Activated CD4-positive, alpha-beta T cell treated with anti-CD3 and anti-CD28 coated beads, Interleukin-2, amount 10 ng/mL, durations not matched to agents 24 days and 14 days (primary cell): ENCODE measurements at places on chromosomes 1 and 21. TPM values are rescaled to one million over a fixed set of nuclear protein-coding genes. Genes with fewer than 3 reads are reported as not detected.

Gene OR2L2
- total RNA-seq, result 0.07 TPM in 2 replicates

DNA sequence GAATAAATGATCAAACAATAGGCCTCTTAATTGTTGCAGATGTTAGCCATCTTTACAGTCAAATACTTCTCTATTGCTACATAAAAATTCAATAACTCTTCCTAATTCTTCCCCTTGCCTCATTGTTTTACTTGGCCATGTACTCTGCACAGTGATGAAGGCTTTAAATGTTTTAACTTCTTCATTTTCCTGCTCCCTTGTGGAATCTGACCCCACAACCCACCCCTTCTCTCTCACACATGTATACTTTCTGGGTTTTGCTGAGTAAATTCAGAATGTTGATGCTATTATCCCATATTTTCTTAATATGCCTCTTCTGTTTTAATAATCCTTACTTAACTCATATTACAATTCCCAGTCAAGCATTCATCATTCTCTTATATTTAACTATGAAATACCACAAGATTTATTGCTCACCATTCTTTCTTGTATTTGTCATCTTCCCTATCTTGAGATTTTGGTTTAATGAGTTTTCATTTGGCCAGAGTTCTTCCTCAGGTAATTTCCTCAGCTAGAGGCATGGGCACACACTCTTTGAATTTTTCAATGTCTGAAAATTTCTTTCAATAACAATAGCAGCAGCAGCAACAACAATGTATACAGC, 327.8 kb upstream of the USP24 start:
- no peak overlapping the region for H3K4me3 ChIP-seq
- DNase-seq, result no peak
- no peaks in the 10 kb centered on the region for H3K36me3 ChIP-seq
- no peak overlapping the region for H3K27ac ChIP-seq

Gene GBP3
- 7.1 and 8.1 TPM in 2 replicates for total RNA-seq

- no peak for DNase-seq
- no peaks in the 10 kb centered on the region for H3K4me1 ChIP-seq
- H3K27me3 ChIP-seq, result no peaks in the 10 kb centered on the region
Observed at GRCh38 chr1:96079581-96079980, 642.0 kb upstream of the PTBP2 start.
